ENCODE measurements at places on chromosomes 5 and 9.

- DNase-seq: no peak
Observed at GRCh38 chr5:168086104-168086610, 205.3 kb upstream of the WWC1 start.

GRCh38 chr5:98927242-98927988 lies 1.4 kb downstream of the CHD1 start:
- DNase-seq: peak; percentile 50

DNA sequence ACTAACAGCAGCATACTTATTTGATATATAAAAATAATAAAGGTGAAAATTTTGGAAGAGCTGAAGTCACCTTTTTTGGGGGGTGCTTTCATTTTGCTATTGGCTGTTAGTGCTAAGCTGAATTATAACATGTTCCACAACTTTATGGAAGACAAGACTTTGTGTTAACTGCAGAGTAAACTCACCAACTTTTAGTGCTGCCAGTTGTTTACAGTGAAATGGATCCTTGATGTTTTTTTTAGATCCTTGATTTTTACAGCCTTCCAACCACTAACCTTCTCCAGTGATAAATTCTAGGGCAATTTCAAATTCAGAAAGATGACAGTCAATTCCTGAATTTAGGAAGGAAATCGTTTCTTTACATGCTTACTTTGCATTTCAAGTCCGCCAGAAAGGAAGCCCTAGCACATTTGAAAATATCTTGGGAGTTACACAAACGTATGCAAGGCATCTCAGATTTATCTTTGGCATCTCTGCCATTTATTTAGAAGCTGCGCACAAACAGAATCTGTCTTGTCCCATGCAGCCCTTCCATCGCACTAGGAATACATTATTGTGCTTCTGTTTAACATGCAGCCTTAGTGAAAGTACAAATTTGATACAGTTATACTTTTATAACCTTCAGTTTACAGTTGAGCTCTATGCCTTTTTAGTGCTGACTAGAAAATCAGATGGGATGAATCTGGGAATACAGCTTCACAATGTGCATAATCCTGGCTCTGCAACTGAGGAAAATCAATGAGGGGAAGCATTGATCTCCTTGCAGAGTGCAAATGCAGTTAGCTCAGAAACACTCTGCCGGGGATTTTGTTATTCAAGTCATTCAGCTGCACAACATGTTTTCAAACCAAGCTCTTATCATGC lies 142.4 kb upstream of the ZNF608 start:
- no peak for DNase-seq

GRCh38 chr9:71647094-71647591 lies 121.2 kb downstream of the CEMIP2 start:
- no peak for DNase-seq

- no peak for DNase-seq
Observed at GRCh38 chr9:100221538-100221937, 122.5 kb downstream of the INVS start.

GRCh38 chr5:24817966-24818365 lies 173.2 kb upstream of the CDH10 start:
- DNase-seq: no peak

DNA sequence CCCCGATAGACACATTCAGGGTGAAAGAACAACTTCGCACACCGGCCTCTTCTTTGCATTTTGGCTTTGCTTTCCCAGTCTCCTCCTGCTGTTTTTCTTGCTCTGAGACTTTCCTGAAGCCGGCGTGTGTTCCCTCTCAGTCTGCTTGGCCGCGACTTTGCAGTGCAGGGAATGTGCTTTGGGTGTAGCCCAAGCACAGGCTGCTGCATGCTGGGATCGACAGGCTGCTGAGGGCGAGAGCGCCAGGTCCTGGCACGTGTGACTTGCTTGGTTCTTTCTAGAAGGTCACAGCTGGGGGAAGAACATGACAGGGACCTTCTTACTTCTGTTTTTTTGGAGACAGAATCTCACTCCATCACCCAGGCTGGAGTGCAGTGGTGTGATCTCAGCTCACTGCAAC lies 40.6 kb downstream of the TENT4A start:
- DNase-seq: no peak

GRCh38 chr9:76161106-76161505 lies 233.1 kb downstream of the RFK start:
- DNase-seq: no peak

- no peak for DNase-seq
Observed at GRCh38 chr9:76586390-76587314, 127.7 kb downstream of the GCNT1 start.

DNA sequence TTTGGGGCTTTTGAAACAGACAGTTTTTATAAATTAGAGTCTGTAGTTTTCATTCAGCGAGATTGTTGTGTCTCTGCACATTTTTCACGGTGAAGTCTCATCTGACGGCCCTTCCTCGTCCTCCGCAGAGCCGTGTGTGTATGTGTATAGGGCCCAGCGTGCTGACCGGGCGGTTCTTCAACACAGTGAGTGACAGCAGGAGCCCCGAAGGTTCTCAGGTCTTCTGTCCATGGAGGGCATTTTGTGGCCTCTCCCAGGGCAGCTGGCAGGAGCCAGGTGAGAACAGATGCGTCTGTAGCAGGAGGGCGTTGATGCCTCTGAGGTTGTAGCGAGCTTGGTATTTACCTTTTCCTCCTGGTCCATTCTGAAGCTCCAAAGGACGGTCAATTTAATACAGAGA lies 116.0 kb upstream of the LPCAT1 start:
- DNase-seq: no peak

GRCh38 chr9:2155966-2156365 lies 140.8 kb downstream of the SMARCA2 start:
- no peak for DNase-seq

GRCh38 chr5:135242021-135242865 lies 156.8 kb downstream of the MACROH2A1 start:
- no peak for DNase-seq

DNA sequence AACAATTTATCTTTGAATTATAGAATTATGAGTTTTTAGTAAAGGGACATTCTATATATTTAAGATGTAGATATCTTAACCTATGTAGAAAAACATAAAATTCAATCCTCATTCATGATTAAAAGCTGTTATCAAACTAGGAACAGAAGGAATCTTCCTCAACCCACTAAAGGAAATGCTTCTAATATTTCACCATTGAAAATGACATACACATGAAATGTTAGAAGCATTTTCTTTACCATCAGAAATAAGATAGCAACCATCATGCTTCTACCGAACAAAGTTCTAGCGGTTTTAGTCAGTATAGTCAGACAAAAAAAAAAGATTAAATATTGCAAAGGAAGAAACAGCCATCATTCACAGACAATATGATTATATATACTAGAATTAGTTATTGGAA lies 32.2 kb downstream of the SHOC1 start:
- DNase-seq: no peak

DNA sequence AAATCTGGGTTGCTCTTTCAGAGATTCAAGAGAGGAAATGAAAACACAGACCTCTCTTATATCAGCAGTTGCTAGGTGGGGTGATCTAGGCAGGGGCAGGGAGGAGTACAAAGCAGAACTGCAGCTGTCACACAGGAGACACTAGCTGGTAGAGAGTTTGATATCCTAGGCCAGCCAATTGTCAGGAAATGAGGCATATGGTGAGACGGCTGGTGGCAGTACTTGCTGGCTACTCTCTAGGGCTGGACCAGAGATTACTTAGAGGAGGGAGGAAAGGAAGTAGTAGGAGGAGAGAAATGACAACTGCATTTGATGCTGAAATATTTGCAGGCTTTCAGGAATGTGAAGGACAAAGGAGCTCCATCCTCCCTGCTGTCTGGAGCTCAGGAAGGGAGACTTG lies 113.8 kb downstream of the TRIM32 start:
- DNase-seq: no peak

GRCh38 chr9:99595796-99596195 lies 225.9 kb upstream of the NR4A3 start:
- DNase-seq: no peak

- DNase-seq: no peak
Observed at GRCh38 chr5:53381-54174, 38.4 kb upstream of the PLEKHG4B start.

- no peak for DNase-seq
Observed at GRCh38 chr9:106487266-106487665, 375.7 kb upstream of the ZNF462 start.

- DNase-seq: no peak
Observed at GRCh38 chr5:151082282-151082902, 1.6 kb upstream of the TNIP1 start.

- DNase-seq: no peak
Observed at GRCh38 chr5:96629774-96630173, 32.4 kb upstream of the CAST start.

GRCh38 chr9:70531311-70531710 lies 116.9 kb upstream of the KLF9 start:
- DNase-seq: no peak

DNA sequence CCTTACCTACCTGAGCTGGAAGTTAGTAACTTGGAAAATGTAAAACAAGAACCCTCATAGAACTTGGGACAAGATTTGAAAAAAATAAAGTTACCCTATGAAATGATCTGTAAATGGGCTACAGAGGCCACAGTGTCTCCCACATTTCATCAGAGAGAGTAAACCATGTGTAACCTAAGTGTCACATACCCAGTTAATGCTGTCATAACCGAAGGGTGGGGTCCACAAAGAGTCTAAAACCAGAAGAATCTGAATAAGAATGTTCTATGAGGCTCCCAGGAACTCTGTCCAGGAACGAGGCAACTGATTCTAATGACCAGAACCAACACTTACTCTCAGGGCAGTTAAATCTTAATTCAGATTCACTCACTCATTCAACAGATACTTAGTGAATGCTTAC lies 1.0 kb upstream of the FAM13B start:
- DNase-seq: no peak

DNA sequence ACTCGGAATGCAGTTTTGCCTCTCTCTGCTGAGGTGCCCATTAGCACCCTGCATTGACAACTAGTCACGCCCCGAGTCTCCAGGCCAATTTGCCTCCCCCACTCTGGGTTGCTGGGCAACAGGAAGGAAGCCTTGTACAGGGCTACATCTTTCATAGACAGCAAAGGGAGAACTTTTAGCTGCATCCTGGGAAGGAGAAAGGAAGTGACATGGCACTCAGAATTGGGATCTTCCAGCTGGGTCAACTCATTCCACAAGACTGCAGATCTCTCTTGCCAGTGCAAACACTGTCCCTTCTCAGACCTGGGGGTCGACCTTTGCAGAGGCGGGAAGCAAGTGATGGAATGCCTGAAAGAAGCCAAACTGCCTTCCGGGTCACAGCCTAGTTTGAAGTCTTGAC lies 282.0 kb downstream of the SLIT3 start:
- DNase-seq: no peak

GRCh38 chr5:180026320-180026719 lies 45.2 kb downstream of the RNF130 start:
- no peak for DNase-seq

DNA sequence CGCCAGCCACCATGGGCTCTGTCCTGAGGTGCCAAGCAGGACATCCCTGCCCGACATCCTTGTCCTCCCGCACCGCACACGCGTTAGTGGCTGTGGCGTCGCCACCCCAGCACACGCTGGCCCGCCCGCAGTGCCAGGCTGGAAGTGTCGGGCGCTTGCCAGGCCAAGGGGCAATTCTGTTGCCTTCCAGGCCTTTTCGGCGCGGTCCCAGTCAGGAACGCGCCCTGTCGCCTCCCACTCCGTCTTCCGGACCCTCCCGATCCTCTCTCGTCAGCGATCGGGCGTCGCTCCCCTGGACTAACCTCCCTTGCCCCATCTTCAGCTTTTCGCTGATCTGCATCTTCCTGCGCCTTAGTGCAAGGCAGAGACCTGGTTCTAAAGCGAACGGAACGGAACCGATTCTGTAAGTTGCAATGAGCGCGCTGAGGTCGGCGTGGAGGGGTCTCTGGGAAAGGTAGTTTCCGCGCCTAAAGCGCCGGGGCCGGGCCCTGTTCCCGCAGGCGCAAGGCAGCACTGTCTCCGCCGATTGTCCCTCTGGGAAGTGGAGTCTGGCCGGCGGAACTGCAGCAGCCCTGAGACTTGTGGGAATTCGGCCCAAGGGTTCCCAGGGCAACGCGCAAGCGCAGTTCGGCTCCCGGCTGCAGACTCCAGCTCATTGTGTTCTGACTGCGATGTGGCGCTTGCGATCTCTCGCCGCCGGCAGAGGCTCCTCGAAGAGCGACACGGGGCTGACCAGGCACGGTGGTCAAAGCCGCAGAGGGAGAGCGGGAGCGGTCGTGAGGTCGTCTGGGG lies at the start of gene ZNF454:
Gene ZNF454, plus strand, starts transcription at position 630 of the 792 bp plus-strand sequence. CDS start 1,594 bp downstream, outside the sequence.
- no peak for DNase-seq

DNA sequence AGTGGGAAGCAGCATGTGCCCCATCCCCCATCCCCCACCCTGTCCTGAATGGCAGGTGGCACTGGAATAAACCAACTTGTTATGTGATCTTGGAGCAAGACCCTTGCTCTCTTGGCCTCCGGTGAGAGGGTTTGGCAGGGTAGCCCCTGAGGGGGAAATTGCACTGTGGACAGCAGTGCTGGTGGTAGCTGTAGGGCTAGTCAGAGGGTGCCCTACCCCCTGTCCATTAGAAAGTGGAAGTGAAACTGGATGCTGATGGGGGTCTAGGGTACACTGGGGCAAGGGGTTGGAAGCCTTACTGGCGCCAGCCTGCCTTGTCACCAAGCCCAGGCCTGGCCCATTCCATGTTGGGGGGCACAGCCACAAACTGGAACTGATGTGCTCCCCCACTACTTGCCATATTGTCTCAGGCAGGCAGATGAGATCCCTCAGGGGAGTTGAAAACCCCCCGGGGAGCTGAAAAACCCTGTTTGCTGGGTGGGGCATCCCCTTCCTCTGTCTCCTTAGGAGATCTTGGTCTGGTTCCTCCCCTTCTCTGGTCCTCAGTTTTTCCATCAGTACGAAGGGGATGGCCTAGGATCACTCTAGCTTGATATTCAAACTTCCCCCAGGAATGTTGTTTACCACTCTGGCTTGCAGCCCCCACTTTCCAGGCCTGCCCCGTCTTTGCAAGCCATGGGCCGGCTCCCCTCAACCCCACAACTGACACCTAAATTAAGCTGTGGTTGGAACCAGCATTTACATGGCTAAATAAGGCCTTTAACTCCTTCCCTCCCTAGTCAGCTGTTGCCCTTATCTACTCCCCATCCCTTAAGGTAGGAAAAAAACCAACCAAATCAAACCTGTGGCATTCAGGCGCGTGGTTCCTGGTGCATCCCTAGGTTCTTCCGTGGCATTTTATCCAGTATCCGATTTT lies 14.4 kb upstream of the SYNPO start:
- DNase-seq: no peak

DNA sequence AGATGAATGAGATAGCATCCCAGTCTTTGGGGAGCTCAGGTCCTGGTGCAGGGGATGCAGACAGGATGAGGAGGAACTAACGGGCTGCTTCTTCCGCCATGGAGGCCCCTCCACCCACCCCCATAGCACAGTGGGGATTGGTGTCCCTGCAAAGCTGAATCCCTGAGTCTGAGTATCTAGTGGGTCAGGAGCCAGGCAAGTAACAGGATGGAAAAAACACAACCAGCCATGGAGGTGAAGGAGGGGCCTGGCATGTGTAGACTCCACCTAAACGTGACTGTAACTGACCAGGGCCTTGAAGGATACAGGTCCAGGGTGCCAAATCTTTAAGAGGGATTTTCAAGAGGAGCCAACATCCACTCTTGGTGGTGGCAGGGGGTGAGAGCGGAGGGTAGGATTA lies 327.8 kb upstream of the MSX2 start:
- no peak for DNase-seq

- DNase-seq: no peak
Observed at GRCh38 chr5:22844636-22845035, 8.5 kb downstream of the CDH12 start.
